ENCODE measurements at places on chromosomes 6 and 20. TPM values are rescaled to one million over a fixed set of nuclear protein-coding genes. Genes with fewer than 3 reads are reported as not detected.
A peak's percentile ranks its signal among the peaks of the same experiment; 100 is the strongest.

DNA sequence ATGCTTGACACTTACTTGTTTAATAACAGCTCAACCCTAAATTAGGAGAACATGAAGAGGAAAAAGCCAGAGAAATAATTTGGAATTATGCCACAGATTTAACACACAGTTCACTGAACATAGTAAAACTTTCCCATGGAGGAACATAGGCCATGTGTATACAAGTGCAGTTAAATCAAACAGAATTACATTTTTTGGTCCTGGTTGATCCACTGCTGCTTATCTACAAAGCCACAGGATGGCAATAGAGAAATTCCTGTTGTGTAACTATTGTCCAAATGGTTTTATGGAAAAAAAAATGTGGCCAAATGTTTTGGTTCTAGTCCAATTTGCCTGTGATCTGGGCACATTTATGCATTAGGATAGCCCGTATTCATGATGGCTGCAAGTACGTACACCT is 136.8 kb downstream of the ALDH8A1 start:
- H3K27ac ChIP-seq = no peak overlapping the region
- H3K27me3 ChIP-seq = no peaks in the 10 kb centered on the region
- H3K36me3 ChIP-seq = no peaks in the 10 kb centered on the region
- no peak overlapping the region for H3K4me3 ChIP-seq
- no peaks in the 10 kb centered on the region for H3K4me1 ChIP-seq

DNA sequence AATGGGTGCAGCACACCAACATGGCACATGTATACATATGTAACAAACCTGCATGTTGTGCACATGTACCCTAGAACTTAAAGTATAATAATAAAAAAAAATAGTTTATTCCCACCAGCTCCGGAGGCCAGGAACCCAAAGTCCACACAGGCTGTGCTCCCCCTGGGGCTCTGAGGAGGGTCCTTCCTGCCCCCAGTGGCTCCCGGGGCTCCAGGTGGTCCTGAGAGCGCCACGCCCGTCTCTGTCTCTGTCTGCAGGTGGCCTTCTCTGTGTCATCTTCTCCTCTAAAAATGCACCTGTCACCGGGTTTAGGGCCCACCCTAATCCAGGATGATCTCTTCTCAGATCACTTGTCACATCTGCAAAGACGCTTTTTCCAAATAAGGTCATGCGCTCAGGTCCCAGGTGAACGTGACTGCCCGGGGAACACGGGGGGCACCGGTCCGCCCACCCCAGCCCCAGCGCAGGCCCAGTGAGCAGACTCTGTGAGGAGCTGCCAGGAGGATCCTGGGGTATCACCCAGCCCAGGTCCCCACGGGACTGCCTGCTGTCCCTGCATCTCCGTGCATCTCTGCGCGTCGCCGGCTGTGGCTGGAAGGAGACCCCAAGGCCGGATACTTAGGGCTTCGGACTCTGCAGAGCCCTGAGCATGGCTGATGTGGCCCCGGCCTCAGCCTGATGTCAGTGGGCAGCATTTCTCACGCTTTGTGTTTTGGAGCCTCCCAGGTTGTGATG is 11.8 kb downstream of the SLCO4A1 start:
- H3K27me3 ChIP-seq = no peaks in the 10 kb centered on the region
- no peak overlapping the region for H3K4me3 ChIP-seq
- H3K4me1 ChIP-seq = peaks cover 32% of the 10 kb centered on the region
- no peak for DNase-seq

The MCHR2 gene
- not detected for polyA plus RNA-seq

- H3K36me3 ChIP-seq = no peaks in the 10 kb centered on the region
- no peak overlapping the region for H3K4me3 ChIP-seq
- peaks cover 4% of the 10 kb centered on the region for H3K4me1 ChIP-seq
- no peak for DNase-seq
Observed at GRCh38 chr20:46544576-46544975, 5.9 kb downstream of the OCSTAMP start.

The MEI4 gene
- polyA plus RNA-seq = not detected

- no peak overlapping the region for H3K4me3 ChIP-seq
- no peak for DNase-seq
- peak overlapping the region; percentile 24 for H3K27ac ChIP-seq
- no peaks in the 10 kb centered on the region for H3K36me3 ChIP-seq
- peaks cover 27% of the 10 kb centered on the region for H3K4me1 ChIP-seq
- H3K27me3 ChIP-seq = no peaks in the 10 kb centered on the region
Observed at GRCh38 chr6:39850736-39851297, 58.6 kb downstream of the DAAM2 start.

Measured in stomach (tissue), 19 donors.